ENCODE measurements at places on chromosomes 16 and 17.
A peak's percentile ranks its signal among the peaks of the same experiment; 100 is the strongest.

DNA sequence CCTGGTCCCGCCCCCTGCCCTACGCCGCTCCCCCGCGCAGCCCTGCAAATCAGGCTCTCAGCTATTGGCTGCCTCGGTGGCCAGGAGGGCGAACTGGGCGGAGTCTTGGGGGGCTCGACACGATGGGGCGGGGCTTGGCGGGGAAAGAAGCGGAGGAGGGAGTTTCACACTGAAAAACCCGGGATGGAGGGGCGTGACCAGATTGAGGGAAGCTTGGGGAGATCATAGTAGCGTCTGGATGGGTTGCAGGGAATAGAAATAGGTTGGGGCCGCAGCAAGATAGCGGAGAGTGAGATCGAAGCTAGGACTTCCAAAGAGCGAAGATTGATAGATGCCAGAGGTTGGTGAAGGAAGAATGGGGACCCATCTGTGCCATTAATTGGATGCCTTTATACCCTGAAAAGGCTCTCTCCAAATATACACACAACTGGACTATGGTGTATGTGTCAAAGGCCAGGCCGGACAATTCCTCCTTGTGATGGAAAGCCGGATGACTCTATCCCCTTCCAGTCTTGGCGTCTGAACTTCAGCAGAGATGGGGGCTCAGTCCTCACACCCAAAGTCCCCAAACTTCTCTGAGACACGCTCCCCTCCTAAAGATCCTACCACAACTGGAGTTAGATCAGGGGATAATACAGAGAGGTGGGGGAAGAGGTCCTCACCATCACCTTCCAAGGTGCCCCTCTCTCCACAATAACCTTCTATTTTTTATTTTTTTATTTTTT, 376 bp upstream of the STAC2 start:
- peak; percentile 53 for DNase-seq

- DNase-seq = no peak
Measured at GRCh38 chr17:71634376-71634775, 486.4 kb upstream of the SOX9 start.

DNA sequence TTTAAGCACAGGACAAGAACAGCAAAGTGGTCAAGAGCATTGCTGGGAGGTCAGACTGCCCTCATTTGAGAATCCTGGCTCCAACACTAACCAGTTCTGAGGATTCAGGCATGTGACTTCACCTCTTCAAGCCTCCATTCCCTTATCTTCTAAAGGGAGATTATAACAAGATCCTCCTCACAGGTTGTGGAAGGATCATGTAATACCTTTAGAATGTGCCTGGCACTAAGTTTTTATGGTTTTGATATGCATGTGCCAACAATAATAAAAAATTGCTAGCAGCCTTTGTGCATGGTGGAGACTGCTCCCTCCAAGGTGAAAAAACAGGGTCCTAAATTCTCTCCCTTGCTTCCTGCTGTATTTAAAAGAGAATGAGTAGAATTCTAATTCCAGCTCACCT, 36.0 kb upstream of the ADAMTS18 start:
- no peak for DNase-seq

DNA sequence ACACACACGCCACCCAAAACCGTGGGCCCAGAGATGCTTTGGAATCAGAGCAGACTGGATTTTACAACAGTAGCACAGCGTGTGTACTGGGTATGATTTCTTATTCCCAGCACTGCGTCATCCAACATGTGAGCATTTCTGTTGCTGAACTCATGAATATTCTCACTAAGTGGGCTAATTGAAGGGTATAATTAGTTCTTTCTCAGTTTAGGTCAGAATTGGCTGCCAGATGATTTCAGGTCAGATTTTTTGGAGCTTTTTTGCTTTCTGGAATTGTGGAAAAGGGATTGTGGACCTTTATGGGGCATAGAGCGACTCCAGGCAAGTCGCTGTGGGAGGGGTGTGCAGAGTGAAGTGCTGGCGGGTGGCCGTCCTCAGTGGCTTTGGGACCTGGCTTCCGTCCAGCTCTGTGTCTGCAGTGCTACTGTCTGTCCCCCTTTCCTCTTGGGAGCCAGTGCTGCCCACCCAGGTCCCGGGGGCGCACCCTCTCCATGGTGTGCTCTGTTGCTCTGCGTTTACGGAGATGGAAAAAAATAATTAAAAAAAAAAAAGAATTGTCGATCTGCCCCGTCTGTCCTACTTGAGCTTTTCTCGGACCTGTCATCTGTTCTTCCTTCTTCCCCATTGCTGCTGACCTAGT, 25.0 kb downstream of the FOXK2 start:
- no peak for DNase-seq

GRCh38 chr17:35797370-35797769, 1.9 kb upstream of the MMP28 start:
- no peak for DNase-seq

DNA sequence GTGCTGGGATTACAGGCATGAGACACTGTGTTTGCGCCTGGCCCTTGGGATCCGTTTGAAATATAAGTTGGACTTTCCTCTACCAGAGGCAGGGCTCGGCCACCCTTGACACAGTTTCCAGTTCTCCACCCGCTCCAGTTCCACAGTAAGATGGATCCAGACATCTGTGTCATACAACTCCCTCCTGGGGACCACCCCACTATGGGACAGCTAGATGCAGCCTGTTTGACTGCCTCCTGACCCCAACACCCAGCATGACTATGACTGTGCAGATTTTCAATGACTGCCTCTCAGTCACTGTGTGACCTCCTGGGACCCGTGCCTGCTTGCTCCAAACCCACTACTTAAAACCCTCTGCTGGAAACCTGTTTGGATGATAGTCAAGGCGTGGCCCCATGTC, 166.7 kb downstream of the IRF8 start:
- DNase-seq = no peak

DNA sequence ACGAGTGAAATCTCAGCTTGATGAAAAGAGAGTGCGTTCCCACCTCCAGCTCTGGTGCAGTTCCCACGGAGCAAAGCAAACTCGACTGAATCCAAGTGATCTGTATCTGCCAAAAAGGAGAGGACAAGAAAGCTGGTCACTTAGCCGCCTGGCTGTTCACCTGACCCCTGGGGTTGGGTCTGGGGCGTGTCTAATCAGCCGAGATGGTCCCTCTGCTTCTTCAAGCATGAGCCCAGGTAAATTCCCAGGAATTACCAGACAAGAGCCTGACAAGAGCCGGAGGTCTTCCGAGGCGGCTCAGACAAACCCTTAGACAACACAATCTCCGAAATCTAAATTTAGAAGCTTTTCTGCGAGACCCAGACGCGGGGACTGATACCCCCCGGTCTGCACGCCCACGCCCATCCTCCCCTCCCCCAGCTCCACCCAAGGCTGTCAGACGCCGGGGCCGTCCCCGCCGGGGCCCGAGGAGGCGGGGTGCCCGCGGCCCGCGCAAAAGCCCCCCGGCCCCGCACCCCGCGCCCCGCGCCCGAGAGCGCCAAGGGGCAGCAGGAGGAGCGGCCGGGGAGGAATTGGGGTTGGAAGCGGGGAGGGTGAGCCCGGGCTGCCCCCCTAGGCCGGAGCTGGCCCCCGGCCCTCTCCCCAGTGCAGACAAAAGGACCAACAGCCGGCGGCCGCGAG, 674 bp downstream of the ZNF821 start:
- DNase-seq = peak; percentile 56

DNA sequence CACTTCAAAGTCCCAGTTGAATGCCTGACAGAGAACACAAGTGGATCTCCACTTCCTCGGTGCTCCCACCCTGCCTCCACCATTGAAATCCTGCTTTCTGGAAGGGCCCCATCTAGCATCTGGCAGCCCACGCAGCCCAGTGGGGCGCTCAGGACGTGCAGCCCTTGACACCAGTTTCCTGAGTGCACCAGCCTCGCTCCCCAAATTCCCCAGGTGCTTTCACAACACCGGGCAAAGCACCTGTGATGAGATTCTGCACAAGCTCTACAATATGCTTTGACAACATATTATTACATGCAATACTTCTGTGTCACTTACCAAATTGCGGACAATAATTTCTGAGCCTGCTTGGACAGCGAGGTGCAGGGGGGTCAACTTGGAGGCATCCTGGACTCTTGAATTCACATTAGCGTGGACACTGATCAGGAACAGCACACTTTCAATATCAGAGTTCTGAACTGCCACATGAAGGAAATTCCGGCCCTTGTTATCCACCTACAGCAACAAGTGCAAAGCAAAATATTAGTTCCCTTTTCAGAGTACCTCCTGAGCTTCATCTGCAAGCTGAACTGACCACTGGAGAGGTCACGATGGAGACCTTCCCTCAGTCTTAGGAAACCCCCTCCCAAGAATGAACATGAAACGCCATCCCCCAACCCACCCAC, 33.9 kb downstream of the CYB5D2 start:
- DNase-seq = no peak

DNA sequence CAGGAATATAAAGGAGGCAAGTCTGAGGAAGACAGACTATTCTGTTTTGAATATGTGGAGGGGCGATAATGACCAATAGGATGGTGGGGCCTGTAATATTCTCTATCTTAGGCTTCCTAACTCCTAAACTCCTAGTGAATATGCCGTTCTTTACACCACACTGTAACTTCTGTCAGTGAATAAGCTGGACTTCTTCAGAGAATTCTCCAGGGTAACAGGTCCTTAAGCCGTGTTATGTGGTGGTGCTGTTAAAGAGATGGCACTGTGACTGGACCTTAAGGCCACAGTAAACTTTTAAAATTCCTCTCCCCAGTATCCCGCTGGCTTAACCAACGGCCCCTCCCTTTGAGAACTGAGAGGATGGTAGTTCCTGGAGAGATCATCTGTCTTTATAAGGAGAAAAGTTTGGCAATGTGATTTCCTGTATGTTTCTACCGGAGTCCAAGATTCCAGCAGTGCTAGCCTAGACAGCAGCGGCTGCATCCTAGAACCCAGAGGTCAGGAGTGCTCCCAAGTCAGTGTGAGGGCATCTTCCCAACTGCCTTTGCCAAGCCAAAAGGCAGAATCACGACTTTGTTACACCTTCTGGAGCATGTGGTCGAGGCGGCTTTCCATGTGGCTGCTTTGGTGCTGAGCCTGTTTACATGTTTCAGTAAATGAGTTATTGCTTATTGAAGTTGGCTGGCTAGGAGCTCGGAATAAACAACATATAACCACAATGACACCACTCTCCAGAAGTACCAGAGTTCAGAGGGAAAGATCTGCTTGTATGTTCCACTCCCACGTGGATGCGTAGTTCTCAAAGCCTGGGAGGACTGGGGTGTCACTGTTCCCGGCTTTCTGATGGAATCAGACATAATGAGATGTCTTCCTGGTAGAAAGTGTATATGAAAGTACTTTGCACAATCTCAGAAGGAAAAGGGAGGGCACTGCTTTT, 41.0 kb downstream of the TUBD1 start:
- DNase-seq = no peak

- no peak for DNase-seq
Measured at GRCh38 chr17:17749921-17750320, 68.7 kb downstream of the RAI1 start.

- DNase-seq = no peak
Measured at GRCh38 chr17:66776999-66777688, 57.8 kb upstream of the CACNG5 start.

GRCh38 chr17:80119839-80120238, 18.5 kb downstream of the GAA start:
- DNase-seq = no peak

DNA sequence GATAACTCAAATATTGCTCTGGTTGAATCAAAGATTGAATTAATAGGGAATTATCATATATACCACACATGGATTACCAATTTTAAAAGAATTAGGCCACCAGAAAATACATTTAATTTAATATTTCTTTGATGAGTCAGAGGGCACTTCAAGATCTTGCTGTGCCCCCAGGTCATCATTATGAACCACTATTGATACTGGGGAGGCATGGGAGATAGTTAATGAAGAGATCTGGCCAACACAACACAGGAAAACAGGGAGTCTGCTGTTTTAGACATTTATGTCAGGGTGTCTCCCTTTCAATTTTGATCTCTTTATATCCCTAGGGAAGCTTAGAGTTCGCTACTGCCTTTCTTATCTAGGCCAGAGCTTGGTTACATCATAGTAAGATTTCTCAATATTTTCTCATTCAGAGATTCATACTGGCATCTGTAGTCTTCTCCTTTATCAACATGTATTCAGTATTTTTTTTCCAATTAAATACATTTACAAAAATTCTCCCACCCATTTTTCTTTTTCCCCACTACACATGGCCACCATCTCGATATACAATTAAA, 158.3 kb upstream of the ZFHX3 start:
- DNase-seq = no peak

DNA sequence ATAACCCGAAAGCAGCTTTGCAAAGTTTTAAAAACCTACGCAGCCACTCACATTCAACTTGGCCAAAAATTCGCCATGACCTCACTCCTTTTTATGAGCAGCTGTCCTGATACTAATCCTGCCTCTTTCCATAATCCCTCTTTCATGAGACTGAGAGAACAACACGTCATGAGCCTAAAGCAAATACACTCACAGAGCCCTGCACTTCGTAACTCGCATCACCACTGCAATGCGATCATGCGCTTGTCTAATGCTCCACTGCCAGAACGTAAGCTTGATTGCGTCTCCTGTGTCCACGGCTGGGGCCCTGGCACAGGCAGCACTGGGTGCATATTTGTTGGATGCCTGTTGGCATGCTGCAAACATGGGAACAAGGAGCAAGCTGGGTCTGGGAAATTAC, 36.2 kb downstream of the CDRT4 start:
- no peak for DNase-seq

DNA sequence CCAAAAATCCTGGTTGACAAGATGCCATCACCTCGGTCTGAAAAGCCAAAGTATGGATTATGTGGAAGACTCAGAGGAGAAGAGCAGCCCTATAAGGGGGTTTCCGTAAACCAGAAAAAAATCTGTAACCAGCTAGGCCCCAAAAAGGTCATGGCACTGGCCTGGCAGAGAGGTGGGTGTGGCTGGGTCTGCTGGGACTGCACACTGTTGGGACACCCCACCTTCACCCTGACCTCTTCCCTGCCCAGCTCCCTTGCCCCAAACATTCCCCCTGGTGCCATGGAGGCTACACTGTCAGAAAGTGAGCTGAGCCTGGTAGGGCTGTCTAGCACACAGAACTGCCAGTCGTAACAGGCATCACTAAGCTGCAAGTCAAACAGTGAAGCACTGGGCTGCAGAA, 6.5 kb downstream of the SLC47A2 start:
- no peak for DNase-seq

GRCh38 chr17:57782647-57783337, 37.7 kb upstream of the CCDC182 start:
- DNase-seq = no peak

- no peak for DNase-seq
Measured at GRCh38 chr17:81912441-81913309, 1.5 kb upstream of the PCYT2 start.

All from stimulated activated CD8-positive, alpha-beta memory T cell treated with anti-CD3 and anti-CD28 coated beads, Interleukin-12 subunit alpha, Interleukin-12 subunit beta, amount 100 ng/mL, for 4 hours (primary cell).